ENCODE measurements at places on chromosomes 3 and 15. TPM values are rescaled to one million over a fixed set of nuclear protein-coding genes. Genes with fewer than 3 reads are reported as not detected.

The UPK1B gene
- total RNA-seq: 0.32 TPM

The GOLGA6L7 gene
- not detected for total RNA-seq

The NMB gene
- 1.9 TPM for total RNA-seq

The SLC2A2 gene
- total RNA-seq: under 0.01 TPM

The PEX5L gene
- under 0.01 TPM for total RNA-seq

The IVD gene
- total RNA-seq: 26.7 TPM

The HDDC3 gene
- 9.5 TPM for total RNA-seq

The MTMR10 gene
- total RNA-seq: 25.4 TPM

DNA sequence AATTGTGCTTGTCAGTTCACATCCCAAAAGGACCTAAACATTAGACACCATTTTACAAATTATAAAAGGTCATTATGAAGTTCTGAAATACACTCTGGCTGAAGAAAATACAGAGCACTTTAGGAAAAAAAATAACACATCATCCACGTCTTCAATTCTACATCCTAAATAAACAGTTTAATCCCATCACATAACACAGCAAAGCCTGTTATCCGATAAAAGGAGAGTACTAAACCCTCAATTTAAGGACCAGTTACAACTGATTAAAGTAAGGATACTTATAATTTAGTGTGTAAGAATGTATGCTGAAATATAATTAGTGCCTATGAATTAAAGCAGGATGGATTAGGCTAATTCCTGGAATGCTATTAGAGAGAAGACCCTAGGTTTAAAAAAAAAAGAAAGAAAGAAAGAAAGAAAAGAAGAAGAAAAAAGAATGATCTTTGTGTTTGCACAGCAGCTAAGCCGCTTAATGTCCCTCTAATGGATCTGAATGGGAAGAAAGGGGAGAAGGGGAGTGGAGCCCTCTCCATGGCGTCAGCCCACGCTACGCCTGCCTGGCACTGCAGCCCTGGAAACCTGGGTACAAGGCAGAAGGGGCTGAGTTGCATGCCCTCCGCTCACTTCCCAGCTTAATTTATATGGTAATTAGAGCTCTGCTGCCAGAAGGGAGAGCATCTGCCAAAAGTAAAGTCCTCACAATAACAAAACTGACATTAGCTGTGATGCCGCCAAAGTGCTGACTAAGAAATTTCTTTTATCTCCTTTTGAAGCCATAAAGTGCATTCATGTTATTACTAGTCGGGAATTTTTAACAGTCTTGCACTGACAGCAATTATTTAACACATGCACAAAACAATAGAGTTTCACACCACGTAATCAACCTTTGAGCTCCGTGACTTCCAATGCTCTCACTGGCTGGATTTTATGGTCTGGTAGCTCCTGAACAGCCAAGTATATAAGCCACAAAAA is 90.0 kb downstream of the FSIP1 start:
- peak; percentile 14 for DNase-seq

DNA sequence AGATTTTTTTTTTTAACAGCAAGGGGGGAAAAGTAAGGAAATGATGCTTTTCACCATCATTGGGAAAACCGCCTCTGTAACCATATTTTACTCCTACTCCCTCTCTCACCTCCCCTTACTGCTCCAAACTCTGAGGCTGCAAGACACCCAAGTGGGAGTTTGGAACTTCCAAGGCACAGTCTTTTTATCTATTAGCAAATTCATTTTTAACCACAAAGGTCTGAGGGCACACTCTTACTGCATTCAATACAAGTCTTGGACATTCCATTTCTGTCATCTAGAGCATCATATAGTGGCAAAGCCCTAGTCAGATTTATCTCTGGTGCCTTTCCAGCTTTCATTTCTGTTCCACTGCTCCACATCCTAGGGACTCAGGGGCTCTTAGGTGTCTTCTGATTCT is 13.2 kb downstream of the FAM162A start:
- DNase-seq: peak; percentile 32

- DNase-seq: no peak
Observed at GRCh38 chr3:66463054-66463631, 37.7 kb downstream of the LRIG1 start.

DNA sequence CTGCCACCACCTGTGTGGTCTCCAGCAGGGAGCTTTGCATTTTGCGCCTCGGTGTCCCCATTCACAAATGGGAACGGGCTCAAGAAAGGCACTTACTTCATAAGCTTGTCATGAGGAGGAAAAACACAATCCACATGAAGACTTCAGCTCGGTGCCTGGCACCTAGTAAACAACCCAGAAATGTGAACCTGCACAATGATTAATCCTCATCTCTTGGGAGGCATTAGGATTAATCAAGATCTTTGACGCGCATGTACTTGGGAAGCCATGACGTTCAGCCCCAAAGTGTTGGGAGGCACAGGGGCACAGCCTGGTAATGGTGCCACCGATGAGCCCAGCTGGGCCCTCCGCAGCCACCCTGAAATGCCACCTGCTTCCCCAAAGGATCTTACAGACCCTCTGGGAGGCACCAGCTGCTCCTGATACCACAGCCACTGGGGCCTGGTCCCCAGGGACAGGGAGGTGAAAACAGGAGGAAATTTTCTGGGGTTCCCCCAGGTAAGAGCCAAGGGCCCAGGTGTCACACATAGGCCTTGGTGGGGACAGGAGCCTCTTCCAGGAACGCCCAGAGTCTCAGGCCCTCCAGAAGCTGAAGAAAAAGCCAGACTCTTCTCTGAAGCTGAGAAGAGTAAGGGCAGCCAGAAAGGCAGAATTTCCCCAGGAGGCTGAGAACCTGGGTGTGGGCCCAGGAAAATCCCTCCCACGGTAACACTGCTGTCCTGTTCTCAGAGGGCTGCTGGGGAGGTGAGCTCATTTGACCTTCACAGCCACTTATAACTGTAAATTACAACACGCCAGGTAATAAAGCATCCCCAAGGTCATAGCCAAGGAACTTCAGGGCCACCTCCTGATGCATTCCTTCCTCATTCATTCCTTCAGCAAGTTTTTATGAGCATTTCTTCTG is 507.5 kb downstream of the SHQ1 start:
- peak; percentile 21 for DNase-seq

DNA sequence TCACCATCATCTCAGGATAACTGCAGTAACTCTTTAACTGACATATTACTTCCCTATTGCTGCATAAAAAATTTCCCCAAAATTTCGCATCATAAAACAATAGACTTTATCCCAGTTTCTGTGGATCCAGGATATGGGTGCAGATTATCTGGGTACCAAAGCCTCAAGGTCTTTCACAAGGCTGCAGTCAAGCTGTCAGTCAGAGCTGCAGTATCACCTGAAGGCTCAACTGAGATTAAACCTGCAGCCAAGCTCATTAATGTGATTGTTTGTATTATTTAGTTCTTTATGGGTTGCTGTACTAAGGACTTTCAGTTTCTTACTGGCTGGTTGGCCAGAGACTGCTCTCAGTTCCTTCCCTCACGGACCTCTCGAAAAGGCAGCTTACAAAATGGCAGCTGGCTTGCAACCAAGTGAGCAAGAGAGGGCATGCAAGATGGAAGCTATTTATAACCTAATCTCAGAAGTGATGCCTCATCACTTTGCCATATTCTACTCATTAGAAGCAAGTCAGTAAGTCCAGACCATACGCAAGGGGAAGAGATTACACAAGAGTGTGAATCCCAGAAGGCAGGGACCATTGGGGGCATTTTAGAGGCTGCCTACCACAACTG is 54.9 kb downstream of the DCUN1D1 start:
- peak; percentile 53 for DNase-seq

DNA sequence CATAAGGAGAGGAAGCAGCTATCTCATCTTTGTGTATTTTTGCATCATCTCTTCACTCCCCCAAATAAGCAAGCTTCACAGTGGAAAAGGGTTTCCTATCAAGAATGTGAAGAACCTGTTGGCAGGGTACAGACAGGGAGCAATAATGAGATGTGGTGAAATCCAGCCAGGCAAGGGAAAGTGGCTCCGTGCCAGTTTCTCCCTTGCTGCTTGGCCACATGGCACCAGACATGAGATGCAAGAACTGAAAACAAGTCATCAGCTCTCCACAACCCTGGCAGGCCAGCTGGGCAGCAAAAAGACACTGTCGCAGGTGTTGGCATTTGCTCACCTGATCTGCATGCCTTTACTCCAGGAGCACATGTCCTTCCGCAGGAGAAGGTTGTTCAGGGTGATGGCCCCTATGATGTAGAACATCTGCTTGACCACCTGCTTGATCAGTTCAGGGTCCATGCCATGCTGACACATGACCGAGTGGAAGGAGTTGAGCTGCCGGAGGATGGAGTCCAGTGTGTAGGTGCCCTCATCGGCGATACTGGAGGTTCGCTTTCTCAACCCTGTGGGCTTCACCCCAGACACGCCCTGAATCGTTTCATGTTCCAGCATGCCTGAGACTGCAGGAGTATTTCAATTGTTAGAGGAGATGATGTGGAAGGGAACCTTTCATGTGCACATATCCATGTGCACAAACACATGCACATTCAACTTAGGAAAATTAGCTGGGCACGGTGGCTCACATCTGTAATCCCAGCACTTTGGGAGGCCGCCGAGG is 23.3 kb upstream of the MYO5C start:
- DNase-seq: no peak

- no peak for DNase-seq
Observed at GRCh38 chr3:71903112-71903495, 118.2 kb upstream of the PROK2 start.

GRCh38 chr3:46375814-46376213 is 5.1 kb downstream of the CCR5 start:
- no peak for DNase-seq
